Skeletal muscle cell (primary cell): ENCODE measurements at places on chromosomes 1 and 21.

DNA sequence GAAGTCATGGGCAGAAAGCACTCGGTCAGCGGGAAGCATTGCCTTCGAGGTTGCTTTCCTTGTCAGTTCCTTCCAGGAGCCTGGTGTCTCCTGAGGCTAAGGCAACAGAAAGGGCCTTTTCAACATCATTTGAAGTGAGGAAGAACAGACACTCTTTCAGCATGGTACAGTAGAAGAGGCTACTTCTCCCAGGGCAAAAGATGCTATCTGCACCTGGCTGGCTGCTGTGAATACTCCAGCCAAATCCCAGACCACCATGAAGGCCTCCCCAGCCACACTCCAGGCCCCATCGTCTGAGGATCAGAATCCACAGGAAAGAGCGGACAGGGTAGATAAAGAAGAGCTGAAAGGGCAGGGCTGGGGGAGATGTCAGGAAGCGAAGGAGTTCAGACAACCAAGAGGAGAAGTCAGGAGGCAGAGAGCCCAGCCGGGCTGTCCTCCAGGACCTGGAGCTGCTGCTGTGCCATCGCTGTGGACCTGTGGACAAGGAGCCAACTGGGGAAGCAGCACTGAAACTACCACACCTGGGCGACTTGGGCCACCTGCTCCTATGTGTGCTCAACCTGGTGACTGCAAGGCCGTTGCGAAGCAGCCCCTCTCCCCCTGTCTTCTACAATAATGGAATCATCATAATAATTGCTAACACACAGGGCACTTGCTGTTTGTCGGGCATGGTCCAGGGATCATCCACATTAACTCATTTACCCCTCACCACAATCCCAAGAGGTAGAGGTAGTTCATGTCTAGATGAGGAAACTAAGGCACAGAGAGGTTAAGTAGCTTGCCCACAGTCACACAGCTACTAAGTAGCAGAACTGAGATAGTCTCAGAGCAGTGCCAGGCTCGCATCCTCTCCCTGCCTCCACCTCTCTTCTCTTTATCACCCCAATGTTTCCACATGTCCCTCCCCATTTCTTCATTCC lies 88.0 kb upstream of the ZBTB40 start:
- no peak for DNase-seq

- DNase-seq, result peak; percentile 16
These were observed 26.8 kb downstream of the PTTG1IP start for GRCh38 chr21:44846485-44847260.

DNA sequence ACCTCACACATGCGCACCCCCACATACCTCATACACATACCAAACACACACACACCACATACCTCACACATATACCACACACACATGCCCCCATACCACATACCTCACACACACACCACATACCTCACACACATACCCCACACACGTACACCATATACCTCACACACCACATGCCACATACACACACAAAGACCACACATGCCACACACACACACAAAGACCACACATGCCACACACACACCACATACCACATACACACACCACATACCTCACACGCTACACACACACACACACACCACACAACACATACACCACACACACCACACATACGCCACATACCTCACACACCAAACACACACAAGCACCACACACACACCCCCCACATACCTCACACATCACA lies 30.0 kb downstream of the HIVEP3 start:
- no peak for DNase-seq

GRCh38 chr1:209483691-209484090 lies 99.8 kb upstream of the CAMK1G start:
- DNase-seq, result no peak

DNA sequence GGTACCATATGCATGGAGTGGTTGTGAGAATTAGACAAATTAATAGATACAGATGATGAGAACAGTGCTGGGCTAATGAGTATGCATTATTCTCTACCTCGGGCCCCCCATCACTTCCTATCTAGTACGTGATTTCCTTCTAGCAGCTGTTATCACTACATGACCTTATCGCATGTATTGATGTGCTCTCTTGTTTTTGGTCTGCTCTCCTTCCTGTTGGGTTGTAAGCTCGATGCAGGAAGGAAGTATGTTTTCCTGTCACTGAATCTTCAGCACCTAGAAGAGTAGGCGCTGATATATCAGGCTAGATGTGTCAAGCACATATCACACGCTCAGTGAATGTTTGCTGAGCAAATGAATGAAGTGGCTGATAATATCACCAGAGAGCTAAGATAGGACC lies 43.9 kb upstream of the IFNAR2 start:
- no peak for DNase-seq

DNA sequence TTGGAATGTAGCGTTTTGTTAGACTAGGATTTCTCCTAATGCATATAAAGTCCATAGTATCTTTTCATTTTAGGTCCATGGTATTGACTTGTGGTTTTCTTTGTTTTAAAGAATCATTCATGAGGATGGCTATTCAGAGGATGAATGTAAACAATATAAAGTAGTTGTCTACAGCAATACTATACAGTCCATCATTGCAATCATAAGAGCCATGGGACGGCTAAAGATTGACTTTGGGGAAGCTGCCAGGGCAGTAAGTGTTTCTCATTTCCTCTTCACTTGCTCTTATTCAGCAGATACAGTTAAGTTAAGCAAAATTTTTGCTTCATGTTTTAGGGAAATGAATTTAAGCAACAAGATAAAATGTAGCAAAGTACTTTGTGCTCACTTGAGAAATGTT lies 25.4 kb downstream of the GNAI3 start:
- DNase-seq, result no peak

GRCh38 chr1:97647776-97648175 lies 273.1 kb downstream of the DPYD start:
- no peak for DNase-seq
